ENCODE measurements at places on chromosomes 11 and 22. TPM values are rescaled to one million over a fixed set of nuclear protein-coding genes. Genes with fewer than 3 reads are reported as not detected.

DNA sequence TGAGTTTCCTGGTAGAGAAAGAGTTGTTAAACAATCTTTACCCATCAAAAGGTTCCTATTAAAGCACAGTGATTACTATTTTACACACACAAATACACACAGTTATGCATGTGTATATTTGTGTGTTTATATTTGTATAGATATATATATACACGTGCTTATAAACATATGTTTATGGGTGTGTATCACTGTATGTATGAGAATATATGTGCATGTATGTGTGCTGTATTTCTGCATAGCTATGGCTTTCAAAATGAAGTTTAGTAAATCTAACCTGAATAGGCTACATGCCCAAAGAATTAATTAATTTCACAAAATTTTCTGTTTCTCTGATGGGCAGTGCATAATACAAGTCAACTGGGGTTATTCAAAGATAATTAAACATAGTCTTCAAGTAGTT is 723.1 kb upstream of the KIRREL3 start:
- DNase-seq: no peak

The CBLIF gene
- total RNA-seq: not detected

DNA sequence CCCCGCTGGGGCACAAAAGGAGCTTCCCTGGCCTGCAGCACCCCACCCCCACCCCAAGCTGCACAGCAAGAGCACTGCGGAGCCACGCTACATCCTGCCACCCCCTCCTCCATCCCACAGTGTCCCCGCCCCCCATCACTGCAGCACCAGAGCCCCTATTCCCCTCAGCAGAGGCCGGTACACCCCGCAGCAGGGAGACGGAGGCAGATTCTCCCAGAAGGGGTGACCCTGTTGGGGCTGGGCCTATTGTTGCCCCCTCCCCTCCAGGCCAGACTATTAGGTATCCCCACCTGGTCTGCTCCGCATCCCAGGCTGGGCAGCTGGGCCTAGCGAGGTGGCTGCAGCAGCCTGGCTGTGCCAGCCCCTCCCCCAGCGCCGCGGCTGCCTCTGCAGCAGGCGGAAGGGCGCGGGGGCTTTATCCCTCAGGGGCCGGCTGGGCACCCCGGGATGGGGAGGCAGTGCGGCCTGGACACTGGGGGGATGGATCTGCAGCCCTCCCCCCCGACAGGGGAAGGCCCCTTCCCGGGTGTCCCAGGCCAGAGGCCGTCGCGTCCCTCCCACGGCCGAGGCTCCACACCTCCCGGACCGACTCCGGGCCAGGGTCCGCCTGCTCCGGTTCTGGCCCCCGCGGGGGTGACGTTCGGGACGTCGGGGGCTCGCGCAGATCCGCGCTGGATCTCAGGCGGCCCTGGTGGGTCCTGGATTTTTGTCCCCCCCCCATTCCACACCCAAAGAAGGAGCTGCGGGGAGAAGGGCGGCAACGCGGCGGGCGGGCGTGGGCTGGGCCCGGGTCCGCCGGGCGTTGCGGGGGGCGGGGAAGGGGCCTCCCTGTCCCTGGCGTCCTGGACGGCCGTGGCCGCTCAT is 943 bp downstream of the DUSP8 start:
- DNase-seq: no peak

The TYR gene
- not detected for total RNA-seq

DNA sequence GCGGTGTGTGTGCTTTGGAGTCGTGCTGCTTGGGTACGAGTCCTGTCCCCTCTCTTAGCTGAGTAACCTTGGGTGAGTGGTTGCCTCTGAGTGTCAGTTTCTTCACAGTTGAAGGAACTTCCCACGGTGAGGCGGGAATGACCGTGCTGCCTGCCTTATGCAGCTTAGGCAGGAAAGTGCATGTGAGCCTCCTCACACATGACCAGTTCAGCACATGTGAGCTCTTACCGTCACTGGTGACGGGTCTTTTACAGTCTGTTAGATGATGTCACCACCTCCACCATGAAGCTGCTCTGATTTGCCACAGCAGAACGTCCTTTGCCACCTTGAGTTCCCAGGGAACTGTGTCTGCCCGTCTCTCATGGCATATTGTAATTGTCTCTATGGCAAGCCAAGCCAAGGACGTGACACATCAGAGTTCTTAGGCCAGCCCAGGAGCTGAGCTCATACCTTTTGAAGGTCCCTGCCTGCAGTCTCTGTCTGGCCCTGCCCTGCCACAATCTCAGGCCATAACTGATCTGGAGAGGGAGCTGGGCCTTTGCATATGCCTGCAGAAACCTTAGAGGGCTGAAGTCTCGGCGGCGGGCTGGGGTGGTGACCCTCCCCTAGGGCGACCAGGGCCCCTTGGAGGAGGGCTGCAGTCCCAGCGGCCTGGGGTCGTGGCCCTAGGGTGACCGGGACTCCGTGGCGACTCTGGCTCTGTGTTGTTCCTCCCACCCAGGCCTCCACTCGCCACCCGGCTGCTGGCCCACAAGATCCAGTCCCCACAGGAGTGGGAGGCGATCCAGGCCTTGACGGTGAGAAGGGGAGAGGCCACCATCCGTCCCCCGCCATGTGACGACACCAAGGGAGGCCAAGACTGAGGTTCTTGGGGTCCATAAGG is 7.8 kb downstream of the GGA1 start:
- no peak for DNase-seq

DNA sequence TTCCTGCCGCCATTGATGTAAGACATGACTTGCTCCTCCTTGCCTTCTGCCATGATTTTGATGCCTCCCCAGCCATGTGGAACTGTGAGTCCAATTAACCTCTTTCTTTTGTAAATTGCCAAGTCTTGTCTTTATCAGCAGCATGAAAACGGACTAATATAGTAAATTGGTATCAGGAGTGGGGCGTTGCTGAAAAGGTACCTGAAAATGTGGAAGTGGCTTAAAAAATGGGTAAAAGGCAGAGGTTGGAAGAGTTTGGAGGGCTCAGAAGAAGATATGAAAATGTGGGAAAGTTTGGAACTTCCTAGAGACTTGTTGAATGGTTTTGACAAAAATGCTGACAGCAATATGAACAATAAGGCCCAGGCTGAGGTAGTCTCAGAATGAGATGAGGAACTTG is 89.7 kb downstream of the RSF1 start:
- no peak for DNase-seq

GRCh38 chr22:42131562-42131961 is 952 bp upstream of the CYP2D6 start:
- DNase-seq: no peak

GRCh38 chr11:65879617-65880016 is at the start of gene CTSW:
TSS of gene CTSW (plus strand) at chr11:65879837. CDS start at chr11:65879855, 18 bp downstream.
- DNase-seq: peak; percentile 79

DNA sequence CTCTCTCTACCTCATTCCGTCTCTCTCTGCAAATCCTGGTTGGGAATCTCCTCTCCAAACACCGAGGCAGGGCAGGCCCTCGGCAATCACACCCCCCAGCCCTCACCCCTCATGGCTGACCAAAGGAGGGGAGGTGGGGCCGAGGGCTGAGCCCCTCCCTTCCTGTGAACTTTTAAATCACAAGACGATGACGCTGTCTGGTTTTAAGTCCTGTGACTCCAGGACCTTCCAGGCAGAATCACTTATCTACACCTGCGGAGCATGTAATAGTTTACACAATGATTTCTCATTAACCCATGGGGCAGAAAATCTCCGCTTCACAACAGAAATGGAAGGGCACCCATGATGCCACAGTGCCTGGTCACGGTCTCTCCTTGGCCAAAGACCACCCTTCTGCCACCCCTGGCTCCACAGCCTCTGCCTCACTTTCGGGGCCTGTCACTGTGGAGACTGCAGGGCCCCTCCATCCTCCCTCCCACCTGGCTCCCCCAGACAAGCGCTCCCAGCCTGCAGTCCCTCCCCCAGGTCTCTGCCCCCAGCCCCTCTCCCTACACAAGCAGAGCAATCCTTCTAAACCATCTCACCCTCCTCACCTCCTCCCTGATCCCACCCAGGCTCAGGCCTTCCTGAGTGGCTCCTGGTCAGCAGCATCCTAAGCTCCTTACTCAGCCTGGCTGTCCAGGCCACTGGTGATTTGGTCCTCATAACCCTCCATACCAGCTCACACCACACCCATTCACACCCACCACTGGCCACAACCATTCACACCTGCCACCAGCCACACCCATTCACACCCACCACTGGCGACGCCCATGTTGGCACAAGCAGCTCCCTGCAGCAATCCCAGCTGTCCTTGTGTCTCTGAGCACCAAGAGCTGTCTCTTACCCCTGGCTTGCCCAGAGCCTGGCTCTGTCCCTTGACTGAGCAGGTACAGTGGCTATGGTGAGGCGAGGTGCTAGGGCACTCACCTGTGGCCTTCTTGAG is 30.7 kb upstream of the ARFGAP3 start:
- no peak for DNase-seq

GRCh38 chr11:18722293-18722637 is 3.7 kb downstream of the IGSF22 start:
- DNase-seq: no peak

GRCh38 chr11:30873924-30874610 is 287.9 kb upstream of the MPPED2 start:
- no peak for DNase-seq

The DEUP1 gene
- not detected for total RNA-seq

GRCh38 chr22:29632672-29633071 is 29.2 kb downstream of the NF2 start:
- DNase-seq: no peak

DNA sequence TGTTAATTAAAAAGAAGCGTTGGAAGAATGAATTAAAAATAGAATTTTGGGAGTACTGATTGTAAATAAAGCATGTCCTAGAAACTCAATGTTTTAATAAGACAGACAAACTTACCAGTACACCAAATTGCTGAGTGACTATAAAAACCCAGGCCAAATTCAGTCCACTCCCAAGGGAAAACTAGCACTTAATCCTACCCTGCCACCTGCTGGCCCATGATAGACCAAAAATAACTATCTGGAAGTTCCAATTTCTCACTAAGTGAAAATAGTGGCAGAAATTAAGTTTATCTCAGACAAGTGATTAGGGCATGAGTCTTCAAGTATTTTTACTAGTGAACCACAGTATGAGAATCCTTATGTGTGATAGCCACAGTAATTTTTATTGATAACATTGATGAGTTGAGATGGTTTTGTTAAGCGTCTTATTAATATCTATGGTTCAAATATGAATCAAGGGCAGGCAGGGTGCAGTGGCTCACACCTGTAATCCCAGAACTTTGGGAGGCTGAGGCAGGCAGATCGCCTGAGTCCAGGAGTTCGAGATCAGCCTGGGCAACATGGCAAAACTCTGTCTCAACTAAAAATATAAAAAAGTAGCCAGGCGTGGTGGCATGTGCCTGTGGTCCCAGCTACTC is 9.8 kb upstream of the DDX10 start:
- DNase-seq: peak; percentile 45

- DNase-seq: peak; percentile 47
These were observed 13.6 kb upstream of the RNH1 start for GRCh38 chr11:520428-521176.

DNA sequence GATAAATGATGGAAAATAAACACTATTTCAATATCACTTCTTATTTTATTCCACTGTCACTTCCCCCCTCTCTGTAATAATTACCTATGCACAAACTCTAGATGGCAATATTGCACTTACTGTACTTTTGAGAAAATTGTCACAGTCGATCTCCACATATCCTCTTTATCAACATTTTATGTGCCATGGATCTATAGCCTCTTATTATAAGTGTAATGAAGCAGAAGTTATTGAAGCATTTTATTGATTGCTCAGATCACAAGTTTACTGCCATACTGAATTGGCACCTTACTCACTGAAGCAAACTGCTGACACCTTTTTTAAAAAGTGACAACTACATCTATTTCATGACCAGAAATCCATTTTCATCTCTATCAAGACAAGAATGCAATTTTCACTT is 133.4 kb downstream of the DCDC1 start:
- DNase-seq: no peak

DNA sequence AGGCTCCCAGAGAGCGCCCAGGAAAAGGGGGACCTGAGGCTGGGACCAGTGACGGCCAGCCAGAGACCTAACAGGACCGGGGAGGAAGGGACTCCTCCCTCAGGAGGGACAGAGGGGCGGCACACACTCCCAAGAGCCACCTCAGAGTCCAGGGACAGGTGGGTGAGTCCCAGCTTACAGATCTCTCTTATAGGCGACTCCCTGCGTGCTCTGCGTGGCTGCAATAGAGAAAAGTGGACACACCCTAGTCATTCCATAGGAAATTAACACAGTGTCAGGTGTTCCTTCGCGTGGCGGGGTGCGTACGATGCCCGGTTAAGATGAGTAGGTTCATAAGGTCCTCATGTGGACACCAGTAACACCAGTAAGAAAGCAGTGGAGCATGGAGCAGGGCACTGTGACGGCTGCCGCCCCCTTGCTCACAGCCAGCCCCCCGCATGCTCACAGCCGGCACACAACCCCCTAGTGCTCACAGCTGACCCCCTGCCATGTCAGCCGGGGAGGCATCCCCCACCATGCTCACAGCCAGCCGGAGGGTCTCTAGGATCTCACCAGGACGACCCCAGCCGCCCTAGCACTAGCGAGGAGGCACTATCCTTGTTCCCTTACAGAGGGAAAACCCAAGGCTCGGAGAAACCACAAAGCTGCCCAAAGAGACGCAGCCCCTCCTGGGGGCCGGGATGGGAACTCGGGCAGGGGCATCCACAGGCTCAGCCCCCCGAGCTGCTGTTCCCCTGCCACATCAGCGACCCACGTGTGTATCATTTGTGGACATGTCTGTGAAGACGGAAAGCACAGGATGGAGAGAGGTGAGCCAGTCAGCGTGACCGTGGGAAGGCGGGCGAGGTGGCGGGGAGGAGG is 426.8 kb downstream of the TBC1D22A start:
- DNase-seq: no peak

DNA sequence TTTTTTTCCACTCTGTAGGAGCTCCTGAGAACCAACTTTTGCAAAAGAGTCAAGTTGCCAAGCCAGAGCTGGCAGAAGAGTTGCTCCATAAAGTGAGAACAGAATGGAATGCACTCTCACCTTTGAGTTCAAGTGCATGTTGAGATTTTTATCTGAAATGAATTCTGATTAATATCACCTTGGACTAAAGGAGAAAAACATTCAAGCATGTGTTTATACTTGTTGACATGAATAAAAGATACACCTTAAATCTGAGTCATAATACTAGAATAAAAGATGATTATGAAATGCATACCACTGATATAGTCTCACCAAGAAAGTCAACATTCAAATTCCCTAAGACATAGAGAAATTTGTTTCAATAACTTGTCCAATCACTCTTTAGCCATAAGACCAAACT is 37.8 kb downstream of the ARL14EP start:
- DNase-seq: no peak

GRCh38 chr22:44375451-44375850 is 62.7 kb upstream of the SHISAL1 start:
- DNase-seq: no peak

The PRSS23 gene
- 0.16 TPM for total RNA-seq

The RASGRP2 gene
- 115 TPM for total RNA-seq

The CSRP3 gene
- total RNA-seq: not detected
